ENCODE measurements at places on chromosomes 4 and X. TPM values are rescaled to one million over a fixed set of nuclear protein-coding genes. Genes with fewer than 3 reads are reported as not detected.

Gene FAM47E
- 0.99 TPM for total RNA-seq

Gene CBR4
- 39.0 TPM for total RNA-seq

DNA sequence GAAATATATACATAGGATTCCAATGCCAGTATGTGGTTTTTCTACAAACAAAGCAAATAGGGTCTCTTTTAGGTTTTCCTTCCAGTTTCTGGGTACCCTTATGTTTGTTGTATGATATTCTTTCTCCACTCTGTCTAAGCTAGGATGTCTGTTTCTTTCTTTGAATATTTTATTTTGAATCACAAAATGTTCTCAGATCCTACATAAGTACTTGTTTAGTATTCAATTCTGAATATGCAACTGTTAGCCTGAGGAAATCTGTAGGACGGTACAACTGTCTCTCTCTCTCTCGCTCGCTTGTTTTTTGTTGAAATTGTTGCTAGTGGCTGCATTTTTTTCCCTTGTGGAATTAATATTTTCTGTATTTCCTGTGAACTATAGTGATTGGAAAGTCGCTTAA is 163.2 kb downstream of the CCSER1 start:
- no peaks in the 10 kb centered on the region for H3K27me3 ChIP-seq
- no peak for DNase-seq
- H3K36me3 ChIP-seq: no peaks in the 10 kb centered on the region
- H3K4me3 ChIP-seq: no peak overlapping the region
- H3K27ac ChIP-seq: no peak overlapping the region
- H3K4me1 ChIP-seq: peaks cover 9% of the 10 kb centered on the region

DNA sequence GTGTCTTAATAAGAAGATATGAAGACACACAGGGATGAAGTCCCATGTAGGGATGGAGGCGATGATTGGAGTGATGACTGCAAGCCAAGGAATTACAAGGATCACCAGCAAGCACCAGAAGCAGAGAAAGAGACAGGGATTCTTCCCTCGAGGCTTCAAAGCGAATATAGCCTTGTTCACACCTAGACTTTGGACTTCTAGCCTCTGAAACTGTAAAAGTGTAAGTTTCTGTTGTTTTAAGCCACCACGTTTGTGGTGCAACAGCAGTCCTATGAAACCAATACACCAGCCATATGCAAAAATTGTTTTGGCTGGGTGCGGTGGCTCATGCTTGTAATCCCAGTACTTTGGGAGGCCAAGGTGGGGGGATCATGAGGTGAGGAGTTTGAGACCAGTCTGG is 9.8 kb upstream of the PDS5A start:
- DNase-seq: no peak
- no peaks in the 10 kb centered on the region for H3K27me3 ChIP-seq
- H3K4me1 ChIP-seq: peaks cover under 1% of the 10 kb centered on the region
- no peak overlapping the region for H3K4me3 ChIP-seq
- H3K36me3 ChIP-seq: no peaks in the 10 kb centered on the region

DNA sequence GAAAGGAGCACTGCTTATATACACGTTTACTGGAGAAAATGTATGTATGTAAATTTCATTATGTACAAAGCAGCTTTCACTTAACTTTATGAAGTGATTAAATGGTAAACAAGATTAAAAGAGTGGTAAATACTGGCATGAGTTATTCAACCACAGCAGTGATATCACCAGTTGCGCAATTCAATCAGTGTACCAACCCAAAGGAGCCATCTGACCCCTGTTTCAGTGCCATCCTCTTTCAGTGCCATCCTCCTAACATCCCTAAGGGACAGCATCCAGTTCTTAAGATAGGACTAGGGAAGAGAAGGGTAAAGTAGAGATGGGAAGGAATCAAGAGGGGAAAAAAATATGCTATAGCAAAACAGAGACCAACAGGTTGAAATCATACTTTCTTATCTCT is 16.2 kb downstream of the HPF1 start:
- no peak overlapping the region for H3K4me3 ChIP-seq
- no peak overlapping the region for H3K27ac ChIP-seq
- H3K27me3 ChIP-seq: no peaks in the 10 kb centered on the region
- no peaks in the 10 kb centered on the region for H3K4me1 ChIP-seq
- H3K36me3 ChIP-seq: peaks cover 46% of the 10 kb centered on the region

GRCh38 chr4:11175374-11175773 is 253.3 kb downstream of the HS3ST1 start:
- H3K4me1 ChIP-seq: no peaks in the 10 kb centered on the region
- no peak for DNase-seq
- no peak overlapping the region for H3K4me3 ChIP-seq
- H3K27ac ChIP-seq: no peak overlapping the region
- H3K36me3 ChIP-seq: no peaks in the 10 kb centered on the region
- no peaks in the 10 kb centered on the region for H3K27me3 ChIP-seq

- no peak for DNase-seq
- no peaks in the 10 kb centered on the region for H3K4me1 ChIP-seq
- H3K27ac ChIP-seq: no peak overlapping the region
- H3K36me3 ChIP-seq: no peaks in the 10 kb centered on the region
- H3K27me3 ChIP-seq: no peaks in the 10 kb centered on the region
Observed at GRCh38 chrX:16014171-16014570, 109.2 kb upstream of the GRPR start.

GRCh38 chr4:8260656-8261111 is 8.9 kb upstream of the HTRA3 start:
- no peak overlapping the region for H3K27ac ChIP-seq
- peak; percentile 68 for DNase-seq
- H3K4me1 ChIP-seq: no peaks in the 10 kb centered on the region
- H3K36me3 ChIP-seq: no peaks in the 10 kb centered on the region
- no peaks in the 10 kb centered on the region for H3K27me3 ChIP-seq
- H3K4me3 ChIP-seq: no peak overlapping the region

DNA sequence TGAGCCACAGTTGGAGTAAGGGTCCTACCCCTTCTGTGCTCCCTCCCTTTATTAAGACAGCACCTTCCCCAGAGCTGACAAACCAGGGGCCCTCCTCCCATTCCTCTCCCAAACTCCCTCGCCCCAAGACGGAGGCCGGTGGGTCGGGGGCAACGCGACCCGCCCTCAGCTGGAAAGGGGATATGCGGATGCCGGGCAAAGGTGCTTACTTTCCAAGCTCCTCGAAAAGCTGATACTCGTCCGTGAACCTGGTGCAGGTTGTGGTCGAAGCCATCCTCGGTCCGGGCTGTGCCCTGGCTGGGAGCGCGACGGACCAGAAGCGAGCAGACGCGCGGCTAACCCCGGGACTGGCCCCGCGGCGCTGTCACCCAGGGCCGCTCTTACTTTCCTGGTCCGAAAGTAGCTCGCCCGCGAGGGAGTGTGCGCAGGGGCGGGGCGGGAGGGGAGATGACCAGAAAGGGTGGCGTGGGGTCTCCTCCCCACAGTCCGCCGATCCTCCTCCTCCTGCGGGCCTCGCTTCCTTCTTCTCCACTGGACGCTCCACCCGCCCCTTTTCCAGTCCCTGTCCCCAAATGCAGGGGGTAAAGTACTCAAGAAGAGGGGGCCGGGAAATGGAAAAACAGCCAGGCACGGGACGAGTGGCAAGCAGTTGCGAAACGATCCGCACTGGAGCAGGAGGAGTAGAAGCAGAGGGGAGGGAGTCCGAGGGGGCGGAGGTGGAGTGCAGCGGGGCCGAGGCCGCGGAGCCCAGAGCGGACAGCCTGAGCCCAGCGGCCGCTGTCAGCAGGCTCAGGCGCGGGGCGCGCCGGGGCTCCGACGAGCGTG is 531 bp downstream of the CAMK2D start:
- H3K4me1 ChIP-seq: peaks cover 16% of the 10 kb centered on the region
- H3K27ac ChIP-seq: peak overlapping the region; percentile 95
- no peaks in the 10 kb centered on the region for H3K27me3 ChIP-seq
- H3K36me3 ChIP-seq: peaks cover 17% of the 10 kb centered on the region
- H3K4me3 ChIP-seq: peak overlapping the region; percentile 93
- peak; percentile 87 for DNase-seq

- peak; percentile 85 for DNase-seq
- H3K4me3 ChIP-seq: peak overlapping the region; percentile 87
- peak overlapping the region; percentile 97 for H3K27ac ChIP-seq
- no peaks in the 10 kb centered on the region for H3K27me3 ChIP-seq
- no peaks in the 10 kb centered on the region for H3K4me1 ChIP-seq
- peaks cover 5% of the 10 kb centered on the region for H3K36me3 ChIP-seq
Observed at GRCh38 chr4:2535376-2536192, 863 bp upstream of the FAM193A start.

Data from endodermal cell (in vitro differentiated cells).